Kasumi-1 (cell line): ENCODE measurements at places on chromosomes 16 and 17.

- no peak for DNase-seq
These were observed 6.3 kb upstream of the PSMD7 start for GRCh38 chr16:74290356-74290755.

GRCh38 chr17:61064087-61064951 is 335.3 kb upstream of the TBX2 start:
- no peak for DNase-seq

DNA sequence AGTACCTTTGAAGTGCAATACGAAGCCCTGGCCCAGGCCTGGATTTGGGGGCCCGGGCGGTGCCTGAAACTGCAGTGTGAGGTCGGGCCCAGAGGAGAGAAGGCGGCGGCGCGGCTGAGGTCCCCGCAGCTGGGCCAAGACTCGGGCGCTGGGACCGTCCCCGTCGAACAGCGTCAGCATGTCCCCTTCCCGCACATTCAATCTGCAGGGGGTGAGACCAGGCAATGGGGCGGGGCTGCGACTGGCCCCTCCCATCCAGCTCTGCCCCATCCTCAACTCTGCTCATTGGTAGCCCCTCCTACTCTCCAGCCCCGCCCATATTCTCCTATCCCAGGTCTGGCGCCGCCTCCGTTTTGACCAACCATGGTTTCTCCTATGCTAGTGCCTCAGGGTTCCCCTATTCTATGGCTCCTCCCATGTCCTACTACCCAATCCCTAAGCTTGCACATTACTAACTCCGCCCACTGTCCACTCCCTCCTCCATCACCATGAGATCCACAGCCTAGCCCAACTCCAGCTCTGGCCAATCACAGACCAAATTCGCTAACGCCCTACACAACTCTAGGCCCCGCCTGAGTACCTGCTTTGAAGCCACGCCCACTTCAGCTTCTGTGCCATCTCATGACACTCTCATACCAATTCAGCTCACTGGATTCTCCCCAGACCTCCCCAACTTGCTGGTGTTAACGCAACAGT is 14.4 kb upstream of the CDIPT start:
- no peak for DNase-seq

DNA sequence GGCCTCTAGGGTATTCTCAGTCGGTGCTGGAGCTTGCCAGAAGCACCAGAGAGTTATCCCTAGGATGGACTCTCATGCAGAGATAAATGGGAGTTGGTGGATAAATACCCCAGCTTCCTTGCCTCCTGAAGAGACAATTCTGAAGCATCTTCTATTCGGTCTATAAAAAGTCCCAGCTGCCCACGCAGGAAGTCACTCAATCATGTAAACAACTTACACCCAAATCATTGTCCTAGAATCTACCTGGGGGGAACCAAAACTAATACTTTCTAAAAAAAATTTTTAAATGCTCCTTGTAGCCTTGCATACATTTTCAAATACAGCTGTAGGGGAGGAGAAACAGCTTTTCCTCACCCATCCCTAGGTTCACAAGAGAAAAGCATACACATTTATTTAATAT is 66.6 kb upstream of the ELAC2 start:
- no peak for DNase-seq

DNA sequence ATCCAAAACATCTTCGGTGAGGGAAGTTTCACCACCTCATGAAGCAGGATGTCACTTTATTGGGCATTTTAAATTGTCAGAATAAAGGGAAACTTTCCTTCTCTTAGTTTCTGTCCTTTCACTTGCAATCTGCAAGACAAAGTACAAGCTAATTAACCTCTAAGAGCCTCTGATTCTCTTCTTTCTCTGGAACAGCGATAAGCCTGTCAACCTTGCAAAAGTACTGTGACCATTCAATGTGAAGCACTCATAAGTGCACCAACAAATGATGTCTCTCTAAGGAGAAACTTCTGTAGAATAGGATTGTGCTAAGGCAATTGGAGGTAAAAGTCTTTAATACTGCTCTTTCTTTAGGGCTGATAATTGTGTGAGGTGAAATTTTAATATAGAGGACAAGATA is 1622.3 kb downstream of the CDH8 start:
- no peak for DNase-seq

GRCh38 chr17:74433421-74434121 is 1.7 kb downstream of the GPRC5C start:
- DNase-seq: no peak

DNA sequence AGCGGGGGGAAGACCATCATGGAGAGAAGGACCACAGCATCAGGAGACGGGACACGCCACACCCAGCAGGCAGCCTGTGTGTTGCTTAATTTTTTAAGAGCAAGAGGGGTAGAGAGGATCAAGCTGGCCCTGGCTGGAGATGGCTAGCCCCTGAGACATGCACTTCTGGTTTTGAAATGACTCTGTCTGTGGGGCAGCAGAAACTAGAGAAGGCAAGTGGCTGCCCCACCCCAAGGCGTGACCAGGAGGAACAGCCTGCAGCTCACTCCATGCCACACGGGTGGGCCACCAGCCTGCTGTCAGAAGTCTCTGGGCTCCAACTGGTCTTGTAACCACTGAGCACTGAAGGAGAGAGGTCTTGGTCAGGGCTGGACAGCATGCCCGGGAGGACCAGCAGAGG is 75.5 kb downstream of the SOCS1 start:
- DNase-seq: no peak
